ENCODE measurements at places on chromosomes 3 and 15.
A peak's percentile ranks its signal among the peaks of the same experiment; 100 is the strongest.

GRCh38 chr3:169923189-169923588 lies 11.8 kb downstream of the SAMD7 start:
- no peak for DNase-seq

DNA sequence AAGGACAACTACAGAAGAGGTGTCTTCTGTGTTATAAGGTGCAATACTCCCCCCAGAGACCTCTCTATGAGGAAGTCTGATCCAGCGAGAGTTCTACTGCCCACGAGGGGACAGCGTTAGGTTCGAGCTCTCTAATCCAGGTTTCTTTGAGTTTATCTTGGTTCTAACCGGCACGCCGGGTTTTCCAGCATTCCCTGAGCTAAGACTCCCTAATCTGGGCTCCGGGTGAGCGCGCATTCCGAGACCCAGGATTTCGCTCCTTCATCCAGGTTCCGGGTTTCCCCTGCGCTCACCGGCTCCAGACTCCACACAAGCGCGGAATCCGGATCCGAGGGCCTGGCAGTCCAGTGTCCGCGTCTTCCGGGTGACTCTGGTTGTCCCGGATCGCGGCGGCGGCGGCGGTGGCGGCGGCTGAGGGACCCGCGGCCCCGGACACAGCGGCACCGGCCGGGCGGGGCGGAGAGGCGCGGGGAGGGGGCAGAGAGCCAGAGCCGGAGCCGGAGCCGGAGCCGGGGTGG lies at the start of gene ZNF609:
Gene ZNF609 (plus strand): TSS at position 373 of the 518 bp plus-strand sequence. CDS start 38,842 bp downstream, outside the sequence.
- peak; percentile 91 for DNase-seq

DNA sequence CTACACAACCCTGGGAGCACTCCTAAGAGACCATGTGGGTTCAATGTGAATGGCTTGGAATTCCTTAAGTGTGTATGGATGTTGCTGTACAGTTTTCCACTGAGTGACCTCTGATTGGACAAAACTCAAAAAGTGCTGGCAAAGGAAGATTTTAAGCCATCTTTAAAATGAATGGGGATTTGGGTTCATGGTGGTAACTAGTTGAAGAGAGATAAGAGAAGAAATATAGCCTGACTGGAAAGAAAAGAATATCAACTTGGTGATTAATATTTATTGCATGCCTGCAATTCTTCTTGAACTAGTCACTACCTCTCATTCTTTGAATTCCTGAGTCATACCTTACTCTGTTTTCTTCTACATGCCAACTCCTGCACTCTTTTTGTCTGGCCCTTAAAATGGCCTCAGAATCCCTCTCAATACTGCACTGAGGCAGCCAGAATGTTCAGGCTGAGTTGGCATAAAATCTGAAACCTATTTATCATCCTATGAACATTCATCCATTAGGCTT lies 124.7 kb downstream of the RPL22L1 start:
- no peak for DNase-seq

DNA sequence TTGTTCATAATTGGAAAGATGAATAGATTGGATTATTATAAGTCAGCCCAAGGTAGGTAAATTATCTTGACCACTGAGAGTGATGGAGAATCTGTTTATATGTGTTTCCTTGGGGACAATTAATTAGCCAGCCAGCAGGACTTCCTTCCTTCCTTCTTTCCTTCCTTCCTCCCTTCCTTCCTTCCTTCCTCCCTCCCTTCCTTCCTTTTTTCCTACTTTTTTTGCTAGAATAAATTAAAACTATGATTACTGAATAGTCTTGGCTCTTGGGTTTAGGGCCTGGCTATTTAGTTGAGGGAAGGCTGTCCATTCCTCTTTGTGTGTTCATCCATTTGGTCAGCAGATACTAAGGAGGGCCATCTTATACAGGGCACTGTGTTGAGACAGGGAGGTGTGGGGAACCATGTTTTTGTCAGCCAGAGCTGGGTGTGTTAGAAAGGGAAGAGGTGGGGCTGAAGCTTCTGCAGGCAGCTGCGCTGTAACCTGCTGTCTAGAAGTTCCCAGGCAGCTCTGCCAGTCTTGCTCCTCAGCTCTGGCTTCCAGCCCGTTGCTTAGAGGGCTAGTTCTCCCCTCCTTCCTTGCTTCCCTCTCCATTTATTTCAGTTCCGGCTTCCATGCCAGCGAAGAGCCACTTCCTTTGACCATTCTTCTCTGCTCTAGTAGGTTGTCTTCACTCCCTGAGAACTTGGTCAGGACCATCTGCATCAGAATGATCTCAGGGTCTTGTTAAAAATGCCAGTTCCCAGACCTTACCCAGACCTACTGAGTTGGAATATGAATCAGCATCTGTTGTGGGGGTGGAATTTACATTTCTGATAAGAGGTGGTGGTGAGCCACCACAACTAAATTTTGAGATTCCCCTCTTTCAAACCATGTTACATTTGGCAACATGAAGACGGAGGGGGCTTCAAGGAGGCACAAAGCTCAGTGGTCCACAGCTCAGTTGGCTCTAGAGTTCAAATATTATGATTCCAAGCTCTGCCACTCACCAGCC lies 113.9 kb downstream of the DGKG start:
- no peak for DNase-seq

GRCh38 chr3:134622806-134623365 lies 27.9 kb downstream of the KY start:
- no peak for DNase-seq
